Astrocyte of the hippocampus (primary cell): ENCODE measurements at places on chromosomes 16 and 17.

DNA sequence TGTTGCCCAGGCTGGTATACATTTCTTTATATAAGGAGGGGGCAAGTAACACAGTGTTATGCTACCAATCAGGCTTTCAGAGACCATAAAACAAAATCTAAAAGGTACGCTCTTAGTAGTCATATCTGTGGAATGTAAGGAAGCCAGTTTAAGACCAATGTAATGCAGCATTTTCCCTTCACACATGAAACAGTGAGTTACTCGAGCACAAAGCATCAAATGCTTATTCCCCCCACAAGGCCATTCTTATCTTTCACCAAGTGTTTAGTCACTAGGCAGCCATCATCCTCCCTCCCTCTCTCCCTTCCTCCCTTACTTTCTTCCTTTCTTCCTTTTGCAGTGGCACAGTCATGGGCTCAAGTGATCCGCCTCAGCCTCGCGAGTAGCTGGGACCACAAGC is 12.8 kb downstream of the HMOX2 start:
- peak; percentile 88 for DNase-seq

- peak; percentile 90 for DNase-seq
These were observed 142.9 kb upstream of the MYOCD start for GRCh38 chr17:12522743-12523183.

DNA sequence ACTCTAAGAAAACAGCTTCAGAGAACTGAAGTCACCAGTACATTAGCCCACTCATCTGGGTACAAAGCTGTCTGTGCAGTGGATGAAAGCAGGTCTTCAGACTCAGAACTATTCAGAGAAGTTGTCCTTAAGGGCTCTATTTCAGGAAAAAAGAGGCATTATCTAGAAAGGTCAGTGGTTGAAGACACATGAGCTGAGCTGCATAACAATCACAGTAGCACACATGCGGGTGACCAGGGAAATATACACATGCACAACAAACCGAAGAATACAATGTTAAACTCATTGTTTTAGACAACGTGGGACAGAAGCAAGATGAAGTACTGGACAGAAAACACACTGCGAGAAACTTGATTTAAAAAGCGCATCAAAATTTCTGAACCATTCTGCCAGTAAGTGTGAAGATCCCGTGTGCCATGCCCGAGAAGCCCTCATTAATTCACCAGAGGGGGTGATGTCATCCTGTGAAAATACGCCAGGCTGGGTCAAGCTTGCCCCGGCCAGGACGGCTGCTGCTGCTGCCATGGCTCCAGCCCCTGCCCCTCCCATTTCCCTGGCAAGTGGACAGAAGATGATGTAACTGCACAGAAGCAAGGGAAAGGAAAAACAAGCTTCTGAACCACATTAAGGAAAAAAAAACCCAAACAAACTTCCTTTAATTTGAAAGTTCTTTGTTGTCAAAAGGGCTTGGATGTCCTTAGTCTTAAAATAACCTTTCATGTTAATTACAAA is 10.1 kb downstream of the DYNC1LI2 start:
- peak; percentile 99 for DNase-seq

DNA sequence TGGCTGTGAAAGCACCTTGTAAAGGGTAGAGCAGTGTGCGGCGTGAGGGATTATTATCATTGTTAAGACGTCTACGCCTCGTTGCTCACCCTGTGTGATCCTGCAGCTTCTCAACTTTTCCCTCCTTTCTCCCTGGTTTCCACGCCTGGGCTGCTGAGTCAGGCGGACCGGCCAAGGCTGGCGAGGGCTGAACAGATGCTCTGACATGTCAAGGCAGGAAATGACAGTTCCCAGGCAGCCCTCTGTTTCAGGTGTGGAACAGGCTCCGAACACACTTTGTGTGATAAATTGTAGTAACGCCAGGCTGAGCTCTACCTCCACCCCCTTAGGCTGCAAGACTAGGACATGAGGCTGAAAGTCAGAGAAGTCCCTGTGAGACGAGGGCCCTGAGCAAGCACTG is 46.0 kb upstream of the TBX2 start:
- no peak for DNase-seq

DNA sequence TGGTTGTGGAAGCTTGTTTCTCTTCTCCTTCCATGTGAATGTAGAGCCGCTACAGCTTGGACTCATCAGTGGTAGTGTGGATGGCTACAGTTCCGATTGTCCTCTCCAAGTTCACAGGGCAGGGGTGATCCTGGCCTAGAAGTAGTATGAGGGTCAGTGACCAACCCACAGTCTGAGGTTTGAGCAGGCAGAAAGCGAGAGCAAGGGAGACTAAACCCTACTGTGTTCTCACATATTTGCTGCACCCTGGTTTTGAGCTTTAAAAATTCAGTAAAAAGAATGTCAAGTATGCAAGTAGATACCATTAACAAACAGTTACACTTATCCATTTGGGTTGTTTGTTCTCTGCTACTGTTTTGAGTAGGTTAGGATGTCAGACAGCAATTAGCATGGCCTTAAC is 148.9 kb downstream of the MRTFB start:
- peak; percentile 50 for DNase-seq

DNA sequence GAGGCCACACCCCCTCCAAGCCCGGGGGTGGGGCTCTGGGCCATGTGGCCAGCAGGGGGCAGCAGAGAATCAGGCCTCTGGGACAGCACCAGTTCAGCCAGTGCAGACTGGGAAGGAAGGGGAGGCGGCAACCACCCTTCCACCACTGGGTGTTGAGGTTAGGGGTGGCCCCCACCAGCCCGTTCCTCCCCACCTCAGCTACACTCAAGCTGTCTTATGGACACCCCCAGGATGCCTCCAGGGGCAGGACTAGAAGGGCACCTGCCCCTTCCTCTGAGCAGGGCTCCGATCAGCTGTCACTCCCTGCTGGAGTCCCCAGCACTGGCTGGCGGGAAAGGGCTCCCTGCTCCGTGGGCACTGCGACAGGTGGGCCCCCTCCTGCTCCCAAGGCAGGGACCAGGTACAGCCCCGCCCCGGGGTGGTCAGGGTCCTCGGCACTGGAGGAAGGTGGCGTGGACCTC is 21.8 kb downstream of the KATNB1 start:
- peak; percentile 91 for DNase-seq

- DNase-seq: peak; percentile 28
These were observed 56.3 kb downstream of the COX10 start for GRCh38 chr17:14125518-14126137.

DNA sequence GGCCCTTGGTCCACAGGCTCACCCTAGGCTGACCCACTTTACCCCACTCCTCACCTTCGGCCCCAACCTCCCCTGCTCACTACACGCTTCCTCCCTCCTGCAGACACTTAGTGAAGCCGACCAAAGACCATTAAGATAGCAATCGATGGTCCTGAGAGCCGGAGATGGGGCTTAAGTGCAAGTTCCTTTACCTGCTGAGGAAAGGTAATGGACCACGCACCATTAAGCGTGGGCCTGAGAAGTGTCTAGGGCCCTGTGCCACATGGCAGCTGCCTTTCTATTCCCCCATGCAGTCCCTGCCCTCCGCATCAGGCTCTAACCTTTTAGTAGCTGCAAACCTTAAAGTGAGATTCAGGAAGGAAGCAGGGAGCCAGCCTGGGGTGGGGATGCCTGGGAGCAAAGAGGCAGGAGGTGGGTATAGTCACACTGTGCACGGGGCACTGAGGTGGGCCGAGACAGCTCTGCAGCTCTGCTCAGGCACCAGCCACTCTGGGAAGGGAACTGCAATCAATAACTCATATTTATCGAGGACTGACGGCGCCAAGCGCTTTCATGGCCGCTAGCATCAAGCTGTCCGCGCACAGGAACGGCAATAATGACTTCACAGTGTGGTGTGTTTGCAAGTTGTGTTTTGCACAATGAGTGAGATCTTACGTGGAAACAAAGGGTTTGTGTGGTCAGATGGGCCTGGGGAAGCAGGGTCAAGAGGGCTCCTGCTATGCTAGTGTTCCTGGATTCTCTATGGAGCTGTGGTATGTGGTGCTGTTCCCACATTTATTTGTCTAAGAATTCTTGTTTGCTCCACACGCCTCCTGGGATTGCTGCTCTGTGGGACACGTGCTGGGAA is 84.9 kb upstream of the CDC42EP4 start:
- DNase-seq: peak; percentile 44

GRCh38 chr17:226108-227077 is 44.9 kb upstream of the DOC2B start:
- DNase-seq: no peak

DNA sequence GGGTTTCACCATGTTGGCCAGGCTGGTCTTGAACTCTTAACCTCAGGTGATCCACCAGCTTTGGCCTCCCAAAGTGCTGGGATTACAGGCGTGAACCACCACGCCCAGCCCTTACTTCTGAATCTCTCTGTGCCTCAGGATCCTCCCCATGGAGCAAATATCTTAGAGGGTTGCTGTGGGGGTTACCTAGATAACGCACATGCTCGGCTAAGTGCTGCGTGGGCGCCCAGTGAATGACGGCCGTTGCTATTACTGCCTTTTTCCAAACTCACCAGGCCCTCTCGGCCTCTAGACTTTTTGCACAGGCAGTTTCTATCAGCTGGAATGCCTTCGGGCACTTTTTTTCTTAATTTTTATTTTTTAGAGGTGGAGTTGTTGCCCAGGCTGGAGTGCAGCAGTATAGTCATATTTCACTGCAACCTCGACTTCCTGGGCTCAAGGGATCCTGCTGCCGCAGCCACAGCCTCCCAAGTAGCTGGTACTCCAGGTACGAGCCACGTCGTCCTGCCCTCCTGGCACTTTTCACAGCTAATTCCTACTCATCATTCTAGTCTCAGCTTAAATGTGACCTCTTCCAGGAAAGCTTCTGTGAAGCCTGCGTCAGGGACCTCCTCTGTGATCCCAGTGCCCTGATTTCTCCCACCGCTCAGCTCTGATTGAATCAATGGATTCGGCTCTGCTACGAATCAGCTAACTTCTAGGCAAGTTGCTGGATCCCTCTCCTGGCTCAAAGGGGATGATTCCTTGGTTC is 8.6 kb downstream of the CCDC102A start:
- no peak for DNase-seq

DNA sequence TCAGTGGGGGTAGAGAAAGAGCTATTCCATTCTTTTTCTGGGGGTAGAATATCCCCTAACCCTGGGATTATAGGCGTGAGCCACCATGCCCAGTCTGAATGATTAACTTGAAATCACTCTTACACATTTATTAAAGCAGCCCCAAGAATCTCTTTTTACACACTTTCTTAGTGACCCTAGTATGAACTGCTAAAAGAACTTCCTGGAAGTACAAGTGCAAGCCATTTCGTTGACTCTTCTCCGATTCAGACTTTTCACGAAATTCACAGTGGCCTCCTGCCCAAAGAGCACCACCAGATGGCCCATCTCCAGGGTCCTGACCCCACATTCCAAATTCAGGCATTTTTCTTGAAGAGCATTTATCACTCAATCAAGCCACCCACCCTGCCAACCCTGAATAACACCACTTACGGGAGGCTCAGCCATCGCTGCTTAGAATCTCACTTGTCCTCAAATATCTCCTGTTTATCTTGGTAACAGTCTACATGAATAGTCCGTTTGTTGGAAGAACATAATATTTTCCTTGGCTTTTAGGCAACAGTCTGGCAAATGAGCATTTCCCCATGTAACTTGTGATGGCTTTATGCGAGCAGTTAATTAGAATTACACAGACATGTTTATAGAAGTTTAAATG is 28.0 kb downstream of the ZNF423 start:
- DNase-seq: peak; percentile 68

- peak; percentile 73 for DNase-seq
These were observed 669 bp downstream of the MIEF2 start for GRCh38 chr17:18261146-18261515.

GRCh38 chr16:1817716-1818115 is 8.9 kb downstream of the HAGH start:
- no peak for DNase-seq

- peak; percentile 41 for DNase-seq
These were observed 30.3 kb downstream of the CPSF4L start for GRCh38 chr17:73231395-73231794.

DNA sequence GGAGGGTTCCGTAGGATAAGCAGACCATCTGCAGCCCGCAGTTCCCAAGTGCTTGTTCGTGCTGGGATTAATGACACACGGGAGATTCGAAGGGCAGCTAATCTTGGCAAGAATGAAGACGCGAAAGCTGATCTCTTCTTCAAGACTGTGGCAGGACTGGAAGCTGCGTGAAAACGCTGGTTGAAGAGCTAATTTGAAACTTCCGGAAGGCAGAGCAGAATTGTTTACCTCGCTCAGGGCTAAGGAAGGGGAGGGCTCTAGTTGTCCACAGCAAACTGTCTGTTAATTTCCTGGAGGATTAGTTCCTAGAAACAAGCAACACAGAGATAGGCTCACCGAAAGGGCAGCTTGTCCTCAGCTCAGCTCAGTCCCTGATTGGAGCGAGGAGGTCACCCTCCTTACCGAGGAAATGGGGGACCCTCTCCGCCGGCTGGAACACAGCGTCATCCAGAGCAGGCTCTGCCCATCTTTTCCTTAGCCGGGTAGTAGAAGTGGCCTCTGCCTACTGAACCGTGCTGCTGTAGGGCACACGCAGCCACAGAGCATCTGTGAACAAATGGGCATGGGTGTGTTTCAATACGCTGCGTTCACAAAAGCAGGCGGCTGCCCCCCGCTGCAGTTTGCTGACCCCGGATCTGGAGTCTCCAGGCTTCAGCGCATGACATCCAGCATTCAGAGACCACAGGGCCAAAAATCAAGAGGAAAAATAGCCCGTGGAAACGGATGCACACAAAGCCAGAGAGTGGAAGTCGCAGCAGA is 16.7 kb upstream of the BAIAP2 start:
- peak; percentile 53 for DNase-seq

DNA sequence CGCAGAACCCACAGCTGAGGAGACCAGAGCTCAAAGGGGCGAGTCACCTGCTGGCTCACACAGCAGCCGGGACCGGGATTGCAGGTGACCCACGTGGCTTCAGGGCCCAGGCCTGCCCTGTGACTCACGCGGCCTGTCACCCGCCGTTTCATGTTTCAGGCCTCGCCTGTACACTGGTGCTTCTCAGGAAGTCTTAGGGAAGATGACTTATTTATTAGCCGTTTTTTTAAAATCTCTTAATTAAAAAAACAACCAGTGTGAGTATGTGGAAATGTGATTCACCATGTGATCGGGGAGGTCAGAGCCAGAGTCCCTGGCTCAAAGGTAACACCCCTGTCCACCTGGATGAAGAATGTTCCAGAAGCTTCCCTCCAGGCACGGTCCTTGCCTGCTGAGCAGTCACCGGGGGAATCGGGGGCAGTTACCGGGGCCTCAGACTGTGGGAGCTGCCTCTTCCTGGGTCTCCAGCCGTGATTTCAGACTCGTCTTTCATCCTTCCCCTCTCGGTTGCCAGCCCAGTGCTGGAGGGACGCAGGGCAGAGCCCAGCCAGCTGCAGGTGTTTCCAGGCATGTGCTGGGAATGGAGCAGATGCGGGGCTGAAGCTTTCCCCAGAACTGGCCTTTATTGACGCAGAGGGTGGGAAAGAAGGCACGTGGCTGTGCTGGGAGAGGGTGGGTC is 49.3 kb downstream of the CMIP start:
- DNase-seq: peak; percentile 87

DNA sequence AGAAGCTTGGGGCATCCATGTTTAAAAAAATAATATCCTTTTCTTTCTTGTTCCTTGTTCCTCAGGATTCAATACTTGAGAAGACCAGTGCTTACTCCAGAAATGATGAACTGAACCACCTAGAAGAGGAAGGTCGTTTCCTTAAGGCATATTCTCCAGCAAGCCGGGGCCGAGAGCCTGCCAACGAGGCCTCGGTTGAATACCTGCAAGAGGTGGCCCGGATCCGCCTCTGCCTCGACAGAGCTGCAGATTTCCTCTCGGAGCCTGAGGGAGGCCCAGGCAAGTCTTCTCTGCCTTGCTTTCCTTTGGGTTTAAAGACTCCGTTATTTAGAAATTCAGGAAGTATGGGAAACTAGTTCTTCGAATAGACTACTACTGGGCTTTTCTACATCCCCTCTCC is 42.5 kb upstream of the ENDOV start:
- DNase-seq: no peak
